ENCODE measurements at places on chromosomes 2 and 18.
A peak's percentile ranks its signal among the peaks of the same experiment; 100 is the strongest.

DNA sequence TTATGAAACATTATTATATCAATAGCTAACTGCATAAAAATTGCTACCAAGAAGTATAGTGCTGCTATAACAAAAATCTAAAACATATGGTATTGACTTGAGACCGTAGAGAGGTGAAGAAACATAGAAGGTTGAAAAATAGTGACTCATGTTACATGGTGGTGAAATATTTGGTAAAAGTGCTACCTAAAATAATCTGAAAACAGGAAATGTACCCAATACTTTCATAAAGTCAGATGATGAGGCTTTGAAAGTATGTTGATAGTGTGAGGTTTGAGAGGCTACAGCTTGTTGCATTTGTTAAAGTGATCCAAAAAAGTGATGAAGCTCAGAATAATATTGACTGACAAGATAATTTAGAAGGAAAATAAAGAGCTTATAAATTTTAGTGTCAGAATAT is 718.7 kb upstream of the SLC8A1 start:
- no peak for DNase-seq

- DNase-seq: no peak
Observed at GRCh38 chr2:216622526-216622925, 10.7 kb upstream of the IGFBP2 start.

DNA sequence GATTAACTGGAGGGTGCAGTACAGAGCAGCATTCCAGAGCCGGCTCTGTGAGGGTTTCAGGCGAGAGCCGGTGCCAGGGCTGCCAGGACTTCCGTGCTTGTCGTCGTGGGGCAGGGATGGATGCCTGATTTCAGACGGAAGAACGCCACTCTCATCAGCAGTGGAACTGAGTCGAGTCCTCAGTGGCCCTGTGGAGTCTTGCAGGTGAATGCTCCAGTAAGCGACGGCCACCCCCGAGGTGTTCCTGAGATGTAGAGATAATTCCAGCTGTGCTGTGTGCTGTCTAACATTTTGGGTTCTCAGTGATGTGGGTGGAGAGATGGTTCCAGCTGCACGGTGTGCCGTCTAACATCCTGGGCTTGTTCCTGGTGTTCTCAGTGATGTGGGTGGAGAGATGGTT is 103.1 kb upstream of the ALKAL2 start:
- no peak for DNase-seq

GRCh38 chr2:137178951-137179377 is 413.6 kb downstream of the THSD7B start:
- no peak for DNase-seq

GRCh38 chr2:45992021-45992740 is 305.0 kb upstream of the EPAS1 start:
- peak; percentile 74 for DNase-seq

- no peak for DNase-seq
Observed at GRCh38 chr2:23521060-23521459, 136.1 kb downstream of the KLHL29 start.

DNA sequence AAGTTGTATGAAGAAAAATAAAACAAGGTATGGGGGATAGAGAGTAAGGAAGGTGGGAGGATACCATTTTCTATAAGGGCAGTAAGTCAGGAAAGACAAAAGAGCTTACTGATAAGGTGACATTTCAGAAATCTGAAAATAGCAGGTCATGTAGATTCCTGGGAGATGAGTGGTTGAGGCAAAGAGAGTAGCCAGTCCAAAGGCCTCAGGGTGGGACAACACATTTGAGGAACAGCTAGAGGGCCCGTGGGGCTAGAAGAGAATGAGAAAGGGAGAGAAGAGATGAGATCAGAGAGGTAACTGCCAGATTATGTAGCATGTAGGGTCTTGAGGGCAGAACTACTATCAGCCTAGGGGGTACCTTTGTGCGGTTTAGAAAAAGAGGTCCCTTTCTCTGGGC is 2.9 kb downstream of the CLHC1 start:
- no peak for DNase-seq

DNA sequence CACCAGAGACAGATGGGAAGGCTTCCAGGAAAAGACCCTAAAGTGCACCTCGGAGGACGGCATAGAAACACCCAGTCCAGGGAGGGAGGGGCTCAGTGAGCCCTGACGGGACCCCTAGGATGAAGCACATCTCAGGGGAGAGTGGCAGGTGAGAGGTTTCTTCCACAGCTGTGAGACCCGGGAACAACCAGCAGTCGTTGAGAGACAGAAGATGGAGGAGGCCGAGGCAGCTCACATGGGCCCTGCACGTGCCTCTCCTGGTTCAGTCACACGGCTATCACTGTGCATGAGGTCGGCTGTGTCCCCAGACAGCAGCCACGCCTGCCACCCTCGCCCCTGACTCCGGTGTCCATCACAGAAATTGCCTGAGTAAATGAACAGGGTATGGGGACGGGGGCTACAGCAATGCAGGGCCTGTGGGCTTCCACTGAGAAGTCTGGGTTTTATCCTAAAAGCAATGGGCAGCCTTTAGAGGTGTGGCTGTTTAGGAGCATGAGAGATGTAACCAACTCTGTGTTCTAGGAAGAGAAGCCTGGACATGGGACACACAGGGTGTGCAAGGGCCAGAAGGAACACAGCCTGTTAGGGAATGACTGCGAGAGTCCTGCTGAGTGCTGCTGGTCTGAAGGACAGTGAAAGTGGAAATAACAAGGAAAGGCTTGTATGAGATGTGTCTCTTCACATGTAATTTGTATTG is 102.0 kb downstream of the TMEM18 start:
- no peak for DNase-seq

GRCh38 chr2:36356990-36357846 is 1.6 kb downstream of the CRIM1 start:
- DNase-seq: no peak

DNA sequence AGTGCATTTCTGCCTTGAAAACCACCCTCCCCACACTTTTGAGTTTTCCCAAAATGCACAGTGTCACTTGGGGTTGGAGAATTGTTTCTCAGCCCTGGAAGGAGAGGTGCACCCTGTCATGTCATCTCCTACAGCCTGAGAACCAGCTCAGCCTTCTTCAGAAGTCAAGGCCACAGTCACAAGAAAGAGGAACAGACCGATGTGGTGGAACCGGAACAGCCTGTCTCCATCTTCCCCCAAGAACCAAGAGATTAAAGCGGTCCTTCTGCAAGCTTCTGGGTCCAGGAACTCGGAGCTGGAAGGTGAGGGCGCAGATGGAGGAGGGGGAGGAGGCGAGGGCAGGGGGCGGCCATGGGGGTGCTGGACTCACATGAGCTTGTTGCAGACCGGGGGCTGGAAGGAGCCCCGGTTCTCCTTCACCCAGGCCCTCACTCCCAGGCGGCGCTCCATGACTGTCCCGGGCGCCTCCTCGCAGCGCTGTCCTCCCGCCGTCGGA is 248 bp downstream of the HAAO start:
- no peak for DNase-seq

GRCh38 chr2:141900826-141901225 is 230.0 kb downstream of the LRP1B start:
- no peak for DNase-seq

GRCh38 chr2:68365087-68365486 is at the start of gene PLEK:
Gene PLEK (plus strand): TSS chr2:68365282. CDS start chr2:68365352, 70 bp downstream.
- DNase-seq: no peak

DNA sequence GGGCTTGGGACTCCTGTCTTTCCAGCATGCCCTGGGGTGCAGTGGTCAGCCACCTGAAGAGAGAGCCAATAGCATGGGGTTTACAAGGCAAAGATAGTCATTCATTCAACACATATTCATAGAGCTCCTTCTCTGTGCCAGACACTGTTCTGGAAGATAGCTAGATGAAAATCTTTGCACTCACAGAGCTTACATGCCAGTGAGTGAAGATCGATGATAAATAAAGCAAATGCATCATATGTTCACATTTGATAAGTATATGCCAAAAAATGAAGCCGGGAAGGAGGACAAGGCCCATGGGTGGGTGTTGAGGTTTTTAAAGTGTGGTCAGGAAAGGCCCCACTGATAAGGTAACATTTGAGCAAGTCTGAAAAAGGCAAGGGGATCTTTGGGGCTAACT is 130.8 kb upstream of the CDCA7 start:
- DNase-seq: no peak

DNA sequence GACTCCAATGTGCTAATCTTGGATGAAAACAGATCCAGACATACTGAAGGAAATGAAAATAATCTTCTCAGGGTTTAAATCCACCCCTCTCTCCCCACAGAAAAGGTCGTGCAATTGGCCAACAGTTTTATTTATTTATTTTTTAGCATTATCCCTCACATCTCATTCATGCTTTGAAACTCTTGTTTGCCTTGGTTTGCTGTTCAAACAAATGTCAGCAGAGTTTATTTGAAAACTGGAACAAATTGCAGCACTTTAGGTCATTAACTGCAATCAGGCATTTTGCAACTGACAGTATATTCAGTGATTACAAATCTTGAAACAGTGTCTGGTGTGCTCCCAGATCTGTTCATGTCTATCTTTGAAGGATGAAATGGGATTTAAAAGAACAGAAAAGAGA is 220.6 kb downstream of the SLC4A10 start:
- no peak for DNase-seq

GRCh38 chr2:109386004-109386695 is 227.6 kb downstream of the SEPTIN10 start:
- DNase-seq: no peak
